ENCODE measurements at places on chromosomes 7 and 10.

GRCh38 chr10:87635498-87636312 lies 24.0 kb upstream of the PAPSS2 start:
- no peak for DNase-seq

DNA sequence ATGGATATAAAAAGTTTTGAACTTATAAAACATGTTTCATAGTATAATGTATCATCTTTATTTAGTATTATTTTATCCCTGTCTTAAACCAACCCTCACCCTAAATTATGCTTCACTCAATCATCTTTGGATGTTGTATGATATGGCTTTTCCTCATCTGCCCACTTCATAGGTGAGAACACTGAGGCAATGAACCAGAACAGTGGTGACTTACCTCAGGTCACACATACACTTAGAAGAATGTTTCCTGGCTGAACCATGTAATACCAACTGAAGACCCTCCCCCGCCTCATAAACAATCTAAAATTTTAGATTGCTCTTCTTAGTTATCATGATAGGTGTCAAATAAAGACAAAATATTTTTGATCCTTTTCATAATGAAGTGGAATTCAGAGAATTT lies 22.6 kb upstream of the STOX1 start:
- DNase-seq: no peak

DNA sequence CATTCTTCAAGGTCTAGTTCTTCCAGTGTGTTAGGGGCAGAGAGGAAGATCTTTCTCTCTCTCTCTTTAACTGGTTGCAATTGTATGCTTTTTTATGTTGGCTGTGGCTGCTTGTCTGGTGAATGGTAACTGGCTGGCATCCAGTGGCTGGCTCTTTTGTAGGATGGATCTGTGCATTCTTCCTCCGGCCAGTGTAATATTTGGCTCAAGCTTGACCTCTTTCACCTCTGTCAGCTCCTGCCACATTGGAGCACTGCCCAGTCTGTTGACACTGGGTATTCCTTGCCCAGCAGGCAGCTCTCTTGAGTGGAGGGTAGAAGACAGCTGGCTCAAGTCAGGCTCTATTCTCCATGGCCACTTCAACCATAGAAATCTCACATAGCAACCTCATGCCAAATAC lies 528.3 kb downstream of the PHTF2 start:
- DNase-seq: no peak

DNA sequence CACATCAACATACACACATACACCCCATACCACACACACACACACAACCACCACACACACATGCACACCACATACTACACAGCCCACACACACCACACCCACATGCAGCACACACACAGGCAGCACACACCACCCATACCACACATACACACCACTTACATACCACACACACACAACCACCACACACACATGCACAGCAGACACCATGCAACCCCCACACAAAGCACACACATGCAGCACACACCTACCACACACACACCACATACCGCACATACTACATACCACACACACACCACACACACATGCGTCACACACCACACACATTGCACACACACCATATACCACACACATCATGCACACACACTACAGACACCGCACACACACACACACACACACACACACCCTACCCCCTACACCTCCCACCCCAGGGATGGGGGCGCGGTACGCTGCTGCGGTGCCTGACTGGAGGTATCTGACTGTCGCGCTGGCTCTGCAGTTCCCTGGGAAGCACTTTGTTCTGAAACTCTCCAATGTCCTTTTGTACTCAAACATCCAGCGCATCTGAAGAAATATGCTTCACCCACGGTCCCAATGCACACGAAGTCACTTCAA lies 5.4 kb upstream of the TRPV6 start:
- DNase-seq: no peak

DNA sequence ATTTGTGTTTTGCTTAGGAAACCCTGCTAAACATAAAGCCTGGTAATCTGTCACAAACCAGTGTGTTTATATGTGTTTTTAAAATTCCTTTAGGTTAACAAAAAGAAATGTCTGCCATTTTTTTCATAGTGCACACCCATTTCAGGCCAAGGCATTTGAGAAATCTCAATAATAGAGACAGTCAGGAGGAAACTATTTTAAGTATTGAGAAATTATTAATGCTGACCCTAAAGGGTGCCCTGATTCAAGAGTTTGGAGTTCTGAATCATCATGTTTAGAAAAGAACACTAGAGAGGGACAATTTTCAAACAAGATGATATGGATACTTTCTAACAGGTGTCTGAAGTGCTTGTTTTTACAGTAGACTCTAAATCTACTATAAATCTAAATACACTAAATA lies 28.7 kb downstream of the MALRD1 start:
- DNase-seq: no peak

- DNase-seq: no peak
These were observed 89.8 kb upstream of the LRRC4 start for GRCh38 chr7:128120976-128121490.

DNA sequence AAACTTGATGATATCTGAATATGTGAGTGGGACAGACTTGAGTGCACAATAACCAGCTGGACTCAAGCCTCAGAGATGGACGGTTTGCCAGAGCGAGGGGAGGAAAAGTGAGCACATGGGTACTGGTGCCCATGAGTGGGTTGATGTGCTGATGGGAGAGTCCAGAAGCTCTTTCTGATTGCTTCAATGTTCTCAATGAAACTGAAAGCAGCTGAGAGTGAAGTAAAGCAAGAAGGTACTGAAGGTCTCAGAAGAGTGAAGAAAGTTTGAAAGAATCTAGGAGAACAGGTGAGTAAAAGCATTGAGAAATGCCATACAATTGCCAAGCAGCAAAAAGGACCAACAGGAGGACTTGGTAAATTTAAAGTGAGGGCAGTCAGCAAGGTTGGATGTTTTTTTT lies 28.6 kb downstream of the CTTNBP2 start:
- no peak for DNase-seq

GRCh38 chr7:127731431-127732080 lies 79.6 kb downstream of the SND1 start:
- peak; percentile 21 for DNase-seq

DNA sequence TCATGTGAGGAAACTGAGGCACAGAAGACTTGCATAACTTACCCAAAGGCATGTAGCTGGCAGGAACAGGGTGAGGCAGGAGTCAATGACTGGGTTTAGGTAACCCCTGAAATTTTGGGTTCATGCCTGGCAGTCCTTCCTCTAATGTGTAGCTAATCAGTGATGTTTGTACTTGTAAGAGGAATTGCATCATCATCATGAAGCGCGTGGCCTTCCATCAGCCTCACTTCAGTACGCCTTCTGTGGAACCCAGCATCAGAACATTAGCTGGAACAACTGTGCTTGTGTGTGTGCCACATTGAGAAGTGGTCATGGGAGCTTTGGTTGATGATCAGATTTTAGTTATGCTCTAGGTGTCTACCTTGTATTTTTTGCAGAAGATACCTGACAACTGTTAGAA lies 18.2 kb upstream of the STMP1 start:
- no peak for DNase-seq

DNA sequence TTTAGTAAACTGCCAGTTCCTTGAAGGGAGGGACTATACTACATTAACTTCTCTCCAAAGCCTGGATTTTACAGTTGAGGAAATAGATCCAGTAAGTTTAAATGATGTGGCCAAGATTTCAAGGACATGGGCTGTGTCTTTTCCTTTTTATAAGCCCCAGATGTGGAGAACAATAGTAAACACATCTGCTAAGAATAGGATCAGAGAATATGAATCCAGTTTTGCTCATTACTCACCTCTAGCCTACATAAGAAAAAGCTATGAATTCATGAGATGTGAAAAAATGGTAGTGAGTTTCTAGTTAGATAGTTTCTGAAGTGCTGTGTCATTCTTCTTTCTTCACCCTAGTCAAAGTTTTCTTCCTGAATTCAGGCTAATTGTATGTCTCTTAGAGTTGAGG lies 38.6 kb downstream of the MAGI2 start:
- no peak for DNase-seq

DNA sequence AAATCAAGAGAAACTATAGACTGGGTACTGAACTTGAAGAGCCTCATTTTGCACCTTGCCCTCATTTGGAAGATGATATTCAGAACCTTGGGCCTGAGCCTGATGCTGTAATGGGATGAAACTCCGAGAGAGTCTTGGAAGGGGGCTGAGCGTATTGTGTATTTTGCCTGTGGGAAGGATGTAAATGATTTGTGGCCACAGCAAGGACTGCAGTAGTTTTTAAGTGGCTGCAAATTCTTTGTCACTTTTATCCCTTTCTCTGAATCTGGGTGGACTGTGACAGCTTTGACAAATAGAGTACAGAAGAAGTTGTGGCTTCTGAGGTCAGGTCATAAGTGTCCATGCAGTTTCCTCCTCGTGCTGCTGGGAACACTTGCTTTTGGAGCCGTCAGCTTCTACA lies 221.2 kb downstream of the ADRA2A start:
- DNase-seq: no peak

- DNase-seq: no peak
These were observed 36.4 kb downstream of the GDI2 start for GRCh38 chr10:5776881-5777197.

- peak; percentile 44 for DNase-seq
These were observed 639.9 kb downstream of the PHTF2 start for GRCh38 chr7:78438433-78438832.

- DNase-seq: no peak
These were observed 90.0 kb downstream of the PLXDC2 start for GRCh38 chr10:19906108-19906791.

DNA sequence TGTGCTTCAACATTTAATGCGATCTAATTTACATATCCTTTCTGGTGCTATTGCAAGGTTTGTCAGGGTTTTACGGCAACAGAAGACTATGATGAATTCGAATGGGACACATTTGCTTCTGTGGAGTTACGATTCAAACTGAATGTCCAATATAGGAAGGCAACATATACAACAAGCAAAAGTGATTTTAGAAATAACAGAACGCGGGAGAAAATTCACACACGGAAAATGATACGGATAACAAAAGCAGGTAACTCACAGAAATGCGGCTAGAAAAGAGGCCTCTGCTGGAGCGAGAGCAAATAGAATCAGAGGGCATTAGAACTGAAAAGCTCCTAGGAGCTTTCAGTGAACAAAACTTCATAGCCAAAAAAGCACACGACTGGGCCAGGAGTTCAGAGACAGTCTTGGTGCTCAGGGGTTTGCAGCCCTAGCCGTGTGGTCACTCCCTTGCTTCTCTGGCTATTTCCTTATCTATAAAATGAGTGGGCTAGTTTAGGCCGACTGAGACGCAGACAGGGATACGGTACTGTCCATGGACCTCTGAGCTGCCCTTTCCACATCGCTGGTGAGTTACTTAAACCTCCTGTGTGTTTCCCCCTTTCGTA lies 557 bp upstream of the TAX1BP1 start:
- no peak for DNase-seq

- DNase-seq: no peak
These were observed 75.1 kb downstream of the EMX2 start for GRCh38 chr10:117617659-117618058.

- no peak for DNase-seq
These were observed 38.6 kb upstream of the WASL start for GRCh38 chr7:123787220-123788007.

GRCh38 chr10:50554995-50555568 lies 68.7 kb downstream of the SGMS1 start:
- DNase-seq: no peak

GRCh38 chr7:50580057-50580456 lies 14.9 kb upstream of the DDC start:
- DNase-seq: no peak

DNA sequence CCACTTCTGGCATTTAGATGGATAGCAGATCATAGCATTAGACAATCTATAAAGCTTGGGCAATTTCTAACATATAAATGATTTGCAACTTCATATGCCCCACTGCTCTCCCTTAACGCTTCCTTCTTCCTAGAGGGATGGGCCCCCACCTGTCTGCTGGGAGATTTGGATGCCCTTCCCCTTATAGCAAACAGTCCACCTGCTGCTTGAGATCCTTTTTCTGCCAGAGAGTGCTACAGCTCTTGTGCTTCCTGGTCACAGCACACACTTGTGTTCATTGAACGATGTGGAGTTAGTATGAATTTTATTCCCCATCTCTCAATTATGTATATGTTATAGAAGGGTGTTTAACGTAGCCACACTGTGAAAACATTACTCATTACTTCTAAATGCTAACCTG lies 10.4 kb upstream of the PCGF5 start:
- DNase-seq: no peak

GRCh38 chr10:50375051-50375452 lies 123.7 kb upstream of the ASAH2 start:
- DNase-seq: no peak

DNA sequence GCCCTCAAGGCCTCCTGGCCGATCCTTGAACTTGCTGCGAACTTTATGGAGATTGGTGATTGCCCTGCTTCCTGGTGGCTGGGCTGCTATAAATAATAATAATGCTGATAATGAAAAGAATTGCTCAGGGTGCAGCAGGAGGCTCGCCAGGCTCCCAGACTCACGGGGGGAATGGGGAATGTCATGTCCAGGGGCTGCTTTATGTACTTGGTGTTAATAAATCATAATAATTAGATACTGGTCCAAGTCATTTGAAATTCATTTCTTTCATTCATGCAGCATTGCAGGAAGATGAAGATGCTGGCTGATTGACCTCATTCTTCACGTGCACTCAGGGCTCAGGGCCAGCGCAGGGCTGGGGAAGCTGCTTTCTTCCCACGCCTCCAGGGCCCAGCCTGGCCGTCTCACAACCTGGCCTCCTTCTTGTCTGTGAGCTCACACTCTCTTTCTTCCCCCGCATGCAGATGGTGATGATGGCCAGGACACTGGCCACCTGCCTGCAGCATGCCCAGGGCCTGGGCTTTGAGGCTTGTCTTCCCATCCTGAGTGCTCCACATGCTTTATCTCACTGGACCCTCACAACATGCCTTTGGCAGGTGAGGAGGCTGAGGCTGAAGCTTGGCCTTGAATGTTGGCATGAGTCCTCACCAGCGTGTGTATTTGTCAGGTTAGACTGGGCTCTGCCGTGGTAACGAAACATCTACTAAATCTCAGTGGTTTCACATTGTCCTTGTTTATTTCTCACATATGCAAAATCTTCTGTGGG lies 138.4 kb upstream of the TNS3 start:
- DNase-seq: no peak

- DNase-seq: peak; percentile 17
These were observed 96.6 kb downstream of the MKLN1 start for GRCh38 chr7:131424219-131424822.

DNA sequence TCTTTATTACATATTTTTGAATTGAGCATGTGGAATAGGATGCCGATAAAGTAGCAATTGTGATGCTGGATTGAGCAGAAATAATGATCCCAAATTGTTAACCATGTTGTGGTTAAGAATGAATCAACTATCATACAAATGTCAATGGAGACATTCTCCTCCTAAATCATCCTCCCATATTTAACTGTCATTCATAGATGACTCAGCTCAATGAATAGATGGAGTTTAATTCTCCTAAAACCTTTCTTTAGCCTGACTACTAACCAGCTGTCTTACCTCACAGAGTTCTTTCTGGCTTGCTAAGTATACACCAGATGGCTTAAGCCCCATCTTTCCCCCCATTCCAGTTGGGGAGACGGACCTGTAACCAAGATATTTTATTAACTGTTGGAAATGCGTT lies 23.4 kb upstream of the NPS start:
- no peak for DNase-seq

- DNase-seq: no peak
These were observed 992.2 kb downstream of the PCDH15 start for GRCh38 chr10:53808677-53809372.

GRCh38 chr10:47165168-47165710 lies 134.8 kb upstream of the GDF10 start:
- no peak for DNase-seq

GRCh38 chr10:43076311-43076875 lies 476 bp upstream of the RET start:
- DNase-seq: no peak
